Naive thymus-derived CD8-positive, alpha-beta T cell (primary cell): ENCODE measurements at places on chromosomes 7 and 10. TPM values are rescaled to one million over a fixed set of nuclear protein-coding genes. Genes with fewer than 3 reads are reported as not detected.

The GIMAP6 gene
- 213 TPM for total RNA-seq

The UNCX gene
- total RNA-seq: not detected

The VDAC2 gene
- 93.7 TPM for total RNA-seq

The FRMD4A gene
- total RNA-seq: 0.31 TPM

The ST7 gene
- total RNA-seq: 5.0 TPM

The PPP1R17 gene
- total RNA-seq: not detected

The GPR15LG gene
- total RNA-seq: not detected

The ADAM12 gene
- total RNA-seq: not detected

The CACNB2 gene
- total RNA-seq: not detected

The TCERG1L gene
- 0.14 TPM for total RNA-seq

The VPS26A gene
- 33.4 TPM for total RNA-seq

The SERPINE1 gene
- not detected for total RNA-seq

The FBXL13 gene
- total RNA-seq: 3.3 TPM

The PDLIM1 gene
- total RNA-seq: 4.5 TPM

The MYPN gene
- total RNA-seq: not detected

The KCND2 gene
- not detected for total RNA-seq

The SPDYE2B gene
- not detected for total RNA-seq

The NPFFR1 gene
- total RNA-seq: not detected

The C10orf88 gene
- total RNA-seq: 13.9 TPM

The MMS19 gene
- 106 TPM for total RNA-seq

The GDF2 gene
- total RNA-seq: not detected

The TTYH3 gene
- total RNA-seq: 14.9 TPM

The EFCAB10 gene
- 0.42 TPM for total RNA-seq

The IDI2 gene
- not detected for total RNA-seq

The GPR26 gene
- total RNA-seq: not detected

The SFTPA1 gene
- total RNA-seq: not detected

The VOPP1 gene
- total RNA-seq: 48.9 TPM
